ENCODE measurements at places on chromosomes 1 and 21.

GRCh38 chr1:45667321-45668111 lies 18.8 kb downstream of the GPBP1L1 start:
- DNase-seq = no peak

DNA sequence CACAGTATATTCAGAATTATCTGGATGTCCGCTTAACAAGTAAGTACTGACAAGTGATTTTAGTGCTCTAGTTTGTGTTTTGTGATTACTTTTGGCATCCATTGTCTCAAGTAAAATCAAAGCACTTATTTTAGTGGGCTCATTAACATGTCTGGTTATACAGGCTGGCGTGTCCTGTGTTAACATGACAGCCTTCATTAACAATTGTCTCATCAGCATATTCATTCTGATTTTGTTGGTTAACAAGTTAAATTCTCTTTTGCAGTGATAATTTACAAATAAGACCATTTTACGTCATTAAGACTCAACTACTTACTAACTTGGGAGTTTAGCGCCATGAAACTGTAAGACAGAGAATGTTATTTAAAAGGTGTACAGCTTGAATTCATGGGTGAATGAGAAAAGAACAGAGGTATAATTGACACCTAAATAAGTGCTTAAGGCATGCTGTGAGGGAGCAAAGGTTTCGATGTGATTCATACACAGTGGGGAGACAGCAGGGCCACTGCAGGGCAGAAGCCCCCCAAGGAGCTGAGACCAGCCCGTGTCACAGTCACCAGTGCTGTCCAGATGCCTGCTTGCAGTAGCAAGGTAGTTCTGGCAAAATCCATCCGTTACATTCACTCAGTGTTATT lies 22.4 kb downstream of the TAF5L start:
- DNase-seq = no peak

GRCh38 chr1:31872658-31873636 lies 57.1 kb upstream of the SPOCD1 start:
- DNase-seq = no peak

DNA sequence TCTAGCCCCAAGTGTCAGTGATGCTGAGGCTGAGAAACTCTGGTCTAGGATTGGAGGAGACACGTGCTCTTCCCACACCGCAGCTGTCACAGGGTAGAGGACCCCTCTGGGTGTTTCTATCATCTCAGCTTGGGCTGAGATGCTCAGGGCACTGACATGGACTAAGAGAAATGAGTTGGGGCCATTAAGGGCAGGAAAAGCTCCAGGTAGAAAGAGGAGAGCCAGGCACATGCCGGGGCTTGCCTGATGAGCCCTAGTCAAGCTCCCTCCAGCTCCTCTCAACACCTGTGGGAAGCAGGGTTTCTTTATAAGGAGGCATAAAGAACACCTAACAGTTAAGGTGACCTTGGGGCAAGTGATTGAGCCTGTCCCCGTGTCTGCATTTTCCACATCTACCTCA lies 17.3 kb downstream of the ABCA4 start:
- DNase-seq = no peak

DNA sequence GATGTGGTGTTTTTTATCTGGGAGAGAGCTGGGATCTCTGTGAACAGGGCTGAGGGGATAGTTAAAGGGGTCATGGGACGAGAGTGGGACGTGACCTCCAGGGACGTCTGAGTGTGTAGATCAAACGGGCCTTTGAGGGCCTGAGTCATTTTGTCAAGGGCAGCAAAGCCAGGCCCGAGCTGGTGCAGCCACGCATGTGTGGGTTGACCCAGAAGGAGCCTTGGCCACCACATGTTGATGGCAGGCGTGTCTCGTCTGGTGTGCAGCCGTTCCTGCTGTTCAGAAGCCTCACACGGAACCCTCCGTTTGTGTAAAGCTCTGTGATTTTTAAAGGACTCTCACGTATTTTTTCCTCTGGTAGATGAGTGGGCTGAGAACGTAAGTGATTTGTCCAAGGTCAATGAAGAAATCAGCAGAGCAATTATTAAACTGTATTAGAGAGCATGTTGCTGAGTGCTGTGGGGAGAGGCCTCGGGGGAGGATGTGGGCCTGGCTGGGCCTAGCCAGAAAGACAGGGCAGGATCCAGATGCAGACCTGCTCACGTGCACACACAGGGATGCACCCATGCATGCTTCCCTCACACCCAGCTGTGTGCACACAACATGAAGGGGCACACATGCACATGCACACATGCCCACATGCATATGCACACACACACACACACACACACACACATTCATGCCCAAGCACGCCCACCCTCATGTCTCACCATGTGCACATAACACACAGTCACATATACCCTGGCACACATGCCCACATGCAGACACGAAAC lies 89.8 kb downstream of the AJAP1 start:
- no peak for DNase-seq

- DNase-seq = no peak
These were observed 40.1 kb upstream of the PUM1 start for GRCh38 chr1:31105646-31106045.

DNA sequence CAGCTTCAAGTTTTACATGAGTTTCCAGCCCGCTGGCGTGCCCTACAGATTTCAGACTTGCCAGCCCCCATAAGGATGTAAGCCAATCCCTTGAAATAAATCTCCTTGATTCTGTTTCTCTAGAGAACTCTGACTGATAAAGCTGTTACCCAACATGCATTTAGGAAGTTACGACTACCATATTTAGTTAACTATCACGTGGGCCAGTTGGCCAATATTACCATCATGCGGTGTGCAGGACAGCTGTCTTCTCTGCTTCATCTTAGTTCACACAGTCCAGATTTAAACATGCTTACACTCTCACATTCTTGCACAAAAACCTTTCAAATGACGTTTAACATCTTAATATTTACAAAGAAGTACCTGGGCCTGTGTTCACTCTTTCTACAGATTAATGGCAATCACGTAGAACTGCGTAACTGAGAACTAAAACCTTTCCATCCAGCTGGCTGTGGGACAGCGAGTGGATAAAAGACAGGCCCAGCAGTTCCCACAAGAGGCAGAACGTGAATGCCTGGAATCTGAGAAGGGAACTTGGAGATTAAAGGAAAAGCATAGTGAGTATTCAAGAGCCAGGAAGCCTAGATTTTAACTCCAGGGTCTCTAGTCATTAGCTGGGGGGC lies 20.8 kb downstream of the FAM177B start:
- no peak for DNase-seq

- DNase-seq = no peak
These were observed 104.2 kb upstream of the MAGI3 start for GRCh38 chr1:113286156-113286555.

DNA sequence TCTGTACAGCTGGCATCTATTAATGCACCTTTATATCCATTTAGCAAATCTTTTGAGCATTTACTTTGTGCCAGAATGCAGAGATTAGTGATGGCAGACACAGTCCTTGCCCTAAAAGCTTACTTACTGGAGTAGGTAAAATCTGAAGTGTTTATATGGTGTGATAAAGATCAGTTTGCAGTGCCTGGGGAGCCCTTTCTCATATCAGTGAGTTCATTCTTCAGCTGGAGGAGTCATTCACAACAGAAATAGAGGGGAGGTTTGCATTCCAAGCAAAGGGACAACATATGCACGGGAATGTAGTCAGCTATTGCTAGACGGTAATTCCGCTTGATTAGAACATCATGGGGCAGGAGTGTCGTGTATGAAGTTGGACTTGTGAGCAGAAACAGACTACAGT lies 8.4 kb downstream of the SLC35F3 start:
- no peak for DNase-seq
